CD4-positive, alpha-beta T cell (primary cell): ENCODE measurements at places on chromosomes 4 and X. TPM values are rescaled to one million over a fixed set of nuclear protein-coding genes. Genes with fewer than 3 reads are reported as not detected.

CORIN gene
- not detected for total RNA-seq

PDZD4 gene
- total RNA-seq: 26.8 TPM

CLNK gene
- 0.05 TPM for total RNA-seq

SOWAHB gene
- total RNA-seq: not detected

MED12 gene
- total RNA-seq: 44.5 TPM

MAP9 gene
- total RNA-seq: 16.5 TPM

IL9R gene
- total RNA-seq: 0.69 TPM

XKRX gene
- 1.9 TPM for total RNA-seq

CXXC4 gene
- total RNA-seq: not detected

CYBB gene
- total RNA-seq: 1.6 TPM

BEX4 gene
- 60.8 TPM for total RNA-seq

TSPAN7 gene
- not detected for total RNA-seq

DGKK gene
- not detected for total RNA-seq

KLB gene
- not detected for total RNA-seq

RAB40AL gene
- not detected for total RNA-seq

ZFP42 gene
- not detected for total RNA-seq

MAGEA9B gene
- total RNA-seq: not detected

FIP1L1 gene
- total RNA-seq: 50.9 TPM

USP51 gene
- 2.3 TPM for total RNA-seq

ZNF81 gene
- total RNA-seq: 5.7 TPM

MRPL1 gene
- 17.5 TPM for total RNA-seq

KLHL4 gene
- not detected for total RNA-seq

KLKB1 gene
- total RNA-seq: 1.2 TPM

PRDX4 gene
- 4.4 TPM for total RNA-seq

PF4V1 gene
- not detected for total RNA-seq

SLIT2 gene
- not detected for total RNA-seq

SPANXN4 gene
- not detected for total RNA-seq

ZDHHC15 gene
- total RNA-seq: 0.20 TPM

ZNF711 gene
- total RNA-seq: 4.7 TPM

CTAG1B gene
- total RNA-seq: not detected

C4orf36 gene
- not detected for total RNA-seq

CLCN5 gene
- 0.61 TPM for total RNA-seq

WDFY3 gene
- 0.60 TPM for total RNA-seq

ETDB gene
- total RNA-seq: not detected
